ENCODE measurements at places on chromosomes 5 and 9.
A peak's percentile ranks its signal among the peaks of the same experiment; 100 is the strongest.

DNA sequence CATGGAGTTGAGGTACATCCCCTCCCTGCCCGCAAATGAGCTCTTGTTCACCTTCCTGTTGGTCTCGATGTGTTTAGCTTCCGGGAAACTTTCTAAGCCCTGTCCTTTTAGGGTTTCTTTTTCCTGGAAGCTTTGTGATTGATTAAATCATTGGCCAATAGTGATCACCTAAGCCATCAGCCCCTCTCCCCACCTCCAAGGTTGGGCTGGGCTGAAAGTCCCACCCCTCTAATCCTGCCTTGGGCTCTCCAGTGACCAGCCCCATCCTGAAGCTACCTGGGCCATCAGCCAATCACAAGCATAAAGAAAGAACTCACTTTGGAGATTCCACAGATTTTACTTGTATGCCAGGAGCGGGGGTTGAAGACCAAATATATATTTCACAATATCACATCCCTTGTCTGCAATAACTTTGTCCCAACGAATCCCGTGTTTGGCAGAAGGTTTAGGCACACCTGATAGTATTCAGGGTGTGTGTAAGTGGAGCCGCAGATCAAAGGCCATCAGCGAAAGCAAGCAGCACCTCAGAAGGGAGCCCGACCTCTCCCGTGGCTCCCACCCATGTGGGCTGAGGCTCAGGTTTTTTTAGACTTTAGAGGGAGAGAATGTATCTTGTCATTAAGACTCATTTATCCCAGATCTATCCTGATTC, 20.4 kb downstream of the ROPN1L start:
- DNase-seq: no peak

GRCh38 chr9:93060746-93061259, 2.3 kb downstream of the SUSD3 start:
- DNase-seq: no peak

GRCh38 chr9:126438741-126439401, 112.2 kb downstream of the MVB12B start:
- no peak for DNase-seq

- DNase-seq: no peak
Observed at GRCh38 chr9:115264313-115264712, 146.4 kb upstream of the TNC start.

- DNase-seq: no peak
Observed at GRCh38 chr5:144335561-144335960, 164.9 kb downstream of the KCTD16 start.

GRCh38 chr5:134714541-134714940, 23.8 kb upstream of the CAMLG start:
- DNase-seq: no peak

- no peak for DNase-seq
Observed at GRCh38 chr5:53481887-53482716, 1.7 kb downstream of the FST start.

DNA sequence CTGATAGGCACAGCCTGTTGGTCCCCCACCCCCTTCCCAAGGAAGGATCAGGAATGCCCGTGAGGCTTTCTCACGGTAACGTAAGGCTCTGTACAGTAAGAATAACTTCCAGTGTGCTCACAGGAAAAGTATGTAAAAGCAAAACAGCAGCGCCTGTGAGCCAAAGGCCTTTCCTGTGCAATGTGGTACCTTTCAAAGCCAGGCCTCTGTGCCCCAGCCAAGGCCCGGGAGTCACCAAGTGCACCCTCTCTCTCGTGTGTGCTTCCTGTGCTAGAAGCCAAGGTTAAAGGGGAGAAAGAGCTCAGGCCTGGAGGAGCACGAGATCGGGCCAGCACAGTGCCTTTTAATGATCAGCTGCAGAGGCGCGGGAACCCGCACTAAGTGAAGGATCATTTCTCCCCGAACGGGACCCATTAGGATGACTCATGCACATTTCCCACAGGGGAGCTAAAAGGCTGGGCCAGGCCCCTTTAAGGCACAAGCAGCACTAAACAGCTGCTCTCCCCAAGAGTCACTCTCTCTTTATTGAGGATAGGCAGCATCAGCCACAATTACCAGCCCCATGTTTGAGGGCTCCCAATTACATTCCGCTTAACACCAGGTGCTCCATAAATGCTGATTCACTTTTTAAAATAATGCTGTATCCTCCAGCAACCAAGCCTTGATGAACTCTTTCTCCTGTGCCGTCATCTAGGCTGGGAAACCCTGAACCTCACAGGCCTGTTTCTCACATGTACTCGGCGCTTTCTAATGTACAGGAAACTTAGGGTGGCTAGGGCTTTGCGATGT, 42.8 kb downstream of the SHB start:
- no peak for DNase-seq

DNA sequence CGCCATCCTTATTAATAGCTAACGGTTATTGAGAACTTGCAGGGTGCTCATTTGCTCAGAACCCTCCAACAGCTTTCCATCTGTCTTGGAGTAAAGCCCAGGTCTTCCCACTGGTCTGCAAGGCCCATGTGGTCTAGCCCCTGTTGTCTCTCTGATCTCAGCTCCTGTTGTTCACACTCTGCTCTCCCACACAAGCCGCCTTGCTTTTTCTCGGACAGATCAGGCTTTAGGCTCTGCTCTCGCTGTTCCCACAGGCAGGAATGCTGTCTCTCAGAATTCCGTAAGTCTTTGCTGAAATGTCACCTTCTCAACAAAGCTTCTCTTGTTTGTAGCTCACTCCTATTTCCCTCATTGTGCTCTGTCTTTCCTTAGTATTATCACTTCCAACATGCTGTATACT, 34.3 kb downstream of the GPR107 start:
- no peak for DNase-seq

- DNase-seq: no peak
Observed at GRCh38 chr5:116989995-116990394, 415.4 kb upstream of the SEMA6A start.

DNA sequence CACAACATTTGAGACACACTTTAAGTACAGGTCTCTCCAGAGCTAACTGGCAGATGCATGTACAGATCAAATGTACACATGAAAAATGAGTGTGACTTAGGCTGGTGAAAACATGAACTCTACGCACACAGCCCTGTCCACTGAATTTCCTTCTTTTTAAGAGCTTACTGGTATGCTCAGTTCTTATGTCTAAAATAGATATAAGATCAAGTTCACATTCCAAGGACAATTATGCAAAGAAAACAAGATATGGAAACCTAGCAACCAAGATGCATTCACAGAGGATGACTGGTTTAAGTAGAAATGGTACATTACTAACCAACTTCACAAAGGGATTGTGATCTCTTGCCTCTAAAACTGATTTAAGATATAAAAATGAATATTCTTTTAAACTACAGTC, 56.7 kb downstream of the TLE1 start:
- DNase-seq: no peak

DNA sequence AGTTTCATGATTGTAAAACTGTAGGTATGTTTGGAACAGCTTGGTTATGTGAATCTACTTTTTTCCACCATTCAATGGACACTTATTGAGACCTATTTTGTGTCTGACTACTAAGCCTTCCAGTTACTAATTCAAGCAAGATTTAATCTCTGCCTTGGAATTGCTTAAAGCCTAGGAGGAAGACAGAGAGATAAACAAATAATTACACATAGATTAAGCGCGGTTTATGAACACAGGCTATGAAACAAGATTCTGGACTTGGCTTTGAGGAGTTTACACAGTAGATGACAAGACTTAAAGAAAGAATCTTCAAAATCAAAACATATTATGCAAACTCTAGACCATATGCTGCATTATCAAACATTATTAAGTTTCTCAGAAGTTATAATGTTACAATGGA, 340.4 kb downstream of the RASEF start:
- DNase-seq: no peak

DNA sequence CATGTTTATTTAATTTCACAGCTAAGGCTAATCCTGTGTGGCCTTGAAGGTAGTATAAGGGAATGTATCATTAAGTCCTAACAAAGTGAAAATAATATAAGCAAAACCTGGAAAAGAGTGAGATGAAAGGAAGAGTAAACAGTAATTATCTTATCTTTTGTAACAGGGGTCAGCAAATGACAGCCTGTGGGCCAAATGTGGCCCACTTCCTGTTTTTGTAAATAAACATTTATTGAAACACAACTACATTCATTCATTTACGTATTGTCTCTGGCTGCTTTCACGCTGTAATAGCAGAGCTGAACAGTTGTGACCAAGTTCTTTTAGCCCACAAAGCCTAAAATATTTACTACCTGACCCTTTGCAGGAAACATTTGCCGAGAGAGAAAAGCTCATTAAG, 78.4 kb upstream of the HTR4 start:
- no peak for DNase-seq

- DNase-seq: no peak
Observed at GRCh38 chr5:96146675-96147074, 185.0 kb upstream of the ELL2 start.

- DNase-seq: peak; percentile 44
Observed at GRCh38 chr9:114371973-114372917, 15.5 kb downstream of the AKNA start.

GRCh38 chr9:34992376-34992951, 2.9 kb downstream of the DNAJB5 start:
- DNase-seq: no peak

DNA sequence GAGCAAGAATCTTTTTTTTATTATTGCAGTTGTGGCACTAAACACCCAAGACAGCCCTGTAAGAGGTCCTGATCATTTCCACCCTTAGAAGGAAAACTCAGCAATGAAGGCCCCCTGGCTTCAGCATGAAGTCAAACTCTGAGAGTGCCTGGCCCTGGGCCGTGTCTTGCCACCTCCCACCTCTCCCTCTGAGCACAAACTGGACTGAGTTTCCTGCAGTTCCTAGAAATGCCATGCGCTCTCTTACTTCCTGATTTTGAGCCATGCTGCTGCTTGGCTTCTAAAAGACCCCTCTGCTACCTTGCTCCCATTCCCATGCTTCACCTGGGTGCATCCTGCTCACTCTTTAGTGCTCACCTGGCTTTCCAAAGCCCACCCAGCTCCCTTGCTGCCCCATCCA, 140.4 kb upstream of the KLF9 start:
- DNase-seq: no peak

DNA sequence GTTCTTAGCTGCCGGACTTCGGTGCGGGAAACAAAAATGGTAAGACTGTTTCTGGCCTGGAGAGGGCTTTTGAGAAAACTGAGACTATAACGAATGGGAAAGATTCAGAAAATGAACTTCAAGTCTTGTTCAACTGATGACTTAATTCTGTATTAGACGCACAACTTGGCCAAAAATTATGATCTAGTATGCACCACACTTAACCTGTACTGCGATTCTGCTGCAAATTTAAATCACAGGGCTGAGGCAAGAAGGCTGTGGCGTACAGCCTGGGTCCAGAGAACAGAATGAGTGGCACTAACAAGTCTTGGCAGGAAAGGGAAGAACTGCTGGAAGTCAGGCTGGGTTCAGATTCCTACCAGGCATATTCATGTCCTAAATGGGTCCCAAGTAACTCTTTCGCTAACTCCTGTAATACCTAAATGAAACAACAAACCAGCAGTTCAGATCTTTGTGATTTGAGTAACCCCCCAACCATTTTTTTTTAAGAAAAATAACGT, 781 bp upstream of the COL23A1 start:
- no peak for DNase-seq

DNA sequence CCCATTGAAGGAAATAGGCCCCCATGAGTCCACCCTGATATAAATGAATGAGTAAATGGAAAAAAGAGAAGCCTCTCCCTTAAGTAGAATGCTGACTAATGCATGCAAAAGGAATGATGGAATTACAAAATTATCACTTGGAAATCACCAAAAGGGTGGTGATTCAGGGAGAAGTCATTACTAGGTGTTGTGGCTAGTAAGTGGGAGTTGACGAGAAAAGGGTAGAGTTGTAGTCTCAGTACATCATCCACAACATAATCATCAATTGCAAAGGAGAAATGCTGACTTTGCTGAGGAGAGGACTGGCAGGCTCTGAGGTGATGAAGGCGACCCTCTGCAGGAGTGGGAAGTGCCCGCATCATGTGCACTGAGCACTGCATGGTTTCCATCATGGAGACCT, 201.5 kb upstream of the S1PR3 start:
- no peak for DNase-seq

DNA sequence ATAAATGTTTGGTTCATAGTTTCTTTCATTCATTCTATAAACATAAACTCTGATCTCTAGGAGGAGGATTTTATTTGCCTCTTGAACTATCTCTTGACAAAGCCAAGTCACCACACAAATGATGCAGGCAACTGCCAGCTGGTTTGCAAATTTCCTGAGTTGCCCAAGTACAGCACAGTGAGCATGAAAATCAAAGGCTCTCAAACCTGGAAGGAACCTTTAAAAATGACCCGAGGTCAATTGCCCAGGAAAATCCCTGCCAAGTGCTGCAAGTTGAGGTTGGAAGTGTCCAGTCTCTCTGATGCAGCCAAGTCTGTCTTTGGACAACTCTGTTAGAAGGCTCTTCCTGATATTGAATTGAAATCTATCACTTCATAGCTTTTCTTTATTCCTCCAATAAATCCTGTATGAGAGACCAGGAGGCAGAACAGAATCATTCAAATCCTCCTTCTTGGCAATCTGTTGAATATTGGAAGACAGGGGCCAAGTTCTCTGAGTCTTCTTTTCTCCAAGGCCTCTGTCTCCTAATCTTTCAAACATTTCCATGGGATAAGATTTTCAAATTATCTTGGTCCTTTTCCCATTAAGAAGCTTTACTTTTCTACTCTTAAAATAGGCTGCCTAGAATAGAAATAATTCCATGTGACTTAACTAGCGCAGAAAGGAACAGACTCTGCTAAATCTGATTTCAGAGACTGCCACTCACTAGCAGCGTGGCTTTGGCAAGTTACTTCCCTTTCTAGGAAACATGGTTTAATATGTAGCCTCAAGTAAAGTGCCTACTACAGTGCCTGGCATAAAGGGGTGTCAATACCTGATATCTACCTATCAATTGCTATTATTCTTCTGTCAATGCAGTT, 159.2 kb downstream of the SNX18 start:
- DNase-seq: no peak

GRCh38 chr5:117131048-117131679, 556.5 kb upstream of the SEMA6A start:
- no peak for DNase-seq

DNA sequence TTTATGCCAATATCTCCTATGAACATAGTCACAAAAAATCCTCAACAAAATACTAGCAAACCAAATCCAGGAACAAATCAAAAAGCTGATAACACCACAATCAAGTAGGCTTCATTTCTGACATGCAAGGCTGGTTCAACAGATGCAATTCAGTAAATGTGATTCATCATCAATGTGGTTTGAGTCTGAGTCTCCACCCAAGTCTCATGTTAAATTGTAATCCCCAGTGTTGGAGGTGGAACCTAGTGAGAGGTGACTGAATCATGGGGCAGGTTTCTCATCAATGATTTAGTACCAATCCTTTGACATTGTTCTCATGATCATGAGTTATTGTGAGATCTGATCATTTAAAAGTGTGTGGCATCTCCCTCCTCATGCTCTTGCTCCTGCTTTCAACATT, 1072.7 kb downstream of the NR2F1-AS1 start:
- DNase-seq: no peak

- DNase-seq: no peak
Observed at GRCh38 chr9:103798620-103799019, 295.5 kb upstream of the SMC2 start.

Measured in effector memory CD4-positive, alpha-beta T cell (primary cell).